ENCODE measurements at places on chromosomes 5 and 9.

- peak; percentile 40 for DNase-seq
Measured at GRCh38 chr5:56055287-56055686, 60.5 kb upstream of the IL6ST start.

GRCh38 chr9:130194378-130194932 lies 22.3 kb downstream of the NCS1 start:
- DNase-seq = no peak

GRCh38 chr5:15571081-15571480 lies 71.1 kb downstream of the FBXL7 start:
- DNase-seq = no peak

DNA sequence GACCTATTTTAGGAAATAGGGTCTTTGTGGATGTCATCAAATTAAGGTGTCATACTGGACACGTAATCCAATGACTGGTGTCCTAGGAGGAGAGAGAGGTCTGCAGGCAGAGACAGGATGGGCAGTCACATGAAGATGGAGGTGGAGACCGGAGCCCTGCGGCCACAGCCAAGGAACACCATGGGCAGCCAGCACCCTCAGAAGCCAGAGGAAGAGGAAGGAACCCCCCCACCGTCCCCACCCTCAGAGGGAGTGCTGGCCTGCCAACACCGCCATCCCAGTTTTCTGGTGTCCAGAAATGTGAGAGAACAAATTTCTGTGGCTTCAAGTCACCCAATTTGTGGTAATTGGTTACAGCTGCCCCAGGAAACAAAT lies 88.3 kb downstream of the NSUN2 start:
- no peak for DNase-seq

- DNase-seq = no peak
Measured at GRCh38 chr5:91225848-91226686, 157.1 kb downstream of the ARRDC3 start.

DNA sequence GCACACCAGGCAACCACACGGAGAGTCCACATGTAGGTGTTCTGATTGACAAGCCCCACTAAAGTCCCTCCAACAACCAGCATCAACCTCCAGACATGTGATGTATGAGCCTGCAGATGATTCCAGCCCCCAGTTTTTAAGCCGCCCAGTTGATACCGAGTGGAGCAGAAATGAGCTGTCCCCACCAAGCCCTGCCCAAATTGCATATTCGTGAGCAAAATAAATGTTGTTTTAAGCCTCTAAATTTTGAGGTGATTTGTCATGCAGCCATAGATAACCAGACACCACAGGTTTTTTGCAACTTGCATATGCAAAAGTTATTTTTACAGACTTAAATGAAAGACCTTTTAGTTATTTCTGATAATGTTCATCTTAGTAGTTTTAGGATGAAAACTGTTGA lies 187.7 kb downstream of the PIK3R1 start:
- DNase-seq = peak; percentile 34

- DNase-seq = no peak
Measured at GRCh38 chr5:163190283-163190682, 247.1 kb upstream of the CCNG1 start.

DNA sequence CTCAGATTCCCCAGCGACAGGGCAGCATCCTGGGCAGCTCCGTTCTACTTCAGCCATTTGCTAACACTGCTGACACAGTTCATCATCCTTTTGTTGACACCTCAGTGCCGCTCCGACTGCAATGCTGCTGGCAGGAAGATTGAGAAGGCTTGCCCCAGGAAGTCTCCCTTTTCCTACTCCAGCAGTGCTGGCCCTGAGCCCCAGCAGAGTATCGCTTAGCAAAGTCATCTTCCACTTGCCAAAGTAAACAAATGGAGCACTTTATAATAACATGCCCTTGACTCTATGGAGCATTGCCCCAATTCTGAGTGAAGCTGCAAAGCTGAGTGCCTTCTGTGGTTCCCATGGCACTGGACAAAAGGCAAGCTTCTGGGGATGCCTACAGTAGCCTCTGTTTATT lies 32.2 kb downstream of the PRLR start:
- DNase-seq = peak; percentile 75

DNA sequence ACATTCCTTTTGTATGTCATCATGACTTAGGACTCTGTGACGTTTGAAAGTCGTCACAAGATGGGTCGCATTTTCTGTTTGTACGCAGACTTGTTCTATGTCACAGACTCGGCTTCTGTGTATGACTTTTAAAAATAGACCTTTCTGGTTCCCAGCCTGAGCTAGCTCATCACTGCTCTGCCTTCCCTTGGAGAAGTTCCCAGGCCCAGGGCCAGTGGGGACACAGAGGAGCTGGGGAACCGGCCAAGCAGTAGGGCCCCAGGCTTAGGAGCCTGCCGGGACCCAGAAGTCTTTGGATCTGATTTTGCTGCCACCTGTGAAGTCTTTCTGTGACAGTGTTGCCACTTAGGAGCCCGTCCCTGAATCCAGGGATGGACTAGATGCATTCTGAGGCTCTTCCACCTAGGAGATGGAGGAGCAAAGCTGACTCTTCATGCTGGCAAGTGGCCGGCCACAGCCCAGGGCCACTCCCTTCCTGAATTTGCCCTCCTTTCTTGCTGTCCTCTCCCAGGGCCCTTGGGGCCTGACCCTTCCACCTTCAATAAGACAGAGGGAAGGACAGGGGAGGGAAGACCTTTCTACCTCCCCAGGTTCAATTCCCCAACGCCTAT lies 18.1 kb upstream of the UBE2QL1 start:
- no peak for DNase-seq

- no peak for DNase-seq
Measured at GRCh38 chr5:140801494-140801841, 611 bp downstream of the PCDHA3 start.

All from adipocyte (in vitro differentiated cells).